ENCODE measurements at places on chromosomes 4 and X. TPM values are rescaled to one million over a fixed set of nuclear protein-coding genes. Genes with fewer than 3 reads are reported as not detected.

DNA sequence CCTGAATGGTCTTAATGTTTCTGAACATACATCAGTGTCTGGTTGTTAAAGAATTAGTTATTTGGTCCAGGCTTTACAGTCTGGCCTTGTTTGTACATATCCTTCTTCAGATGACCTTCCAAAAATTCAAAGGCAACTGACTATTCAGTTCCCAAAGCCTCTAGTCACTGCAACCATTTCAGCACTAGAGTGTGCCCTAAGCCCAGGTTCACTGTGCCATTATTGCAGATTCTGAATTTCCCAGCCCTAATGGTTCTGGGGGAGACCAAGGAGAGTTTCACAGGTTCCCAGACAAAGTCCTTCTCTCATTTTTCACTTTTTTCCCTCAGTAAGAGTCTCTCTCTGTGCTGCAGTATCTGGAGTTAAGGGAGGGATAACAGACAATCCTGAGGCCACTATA lies 235.8 kb downstream of the TRAM1L1 start:
- H3K4me1 ChIP-seq, result no peaks in the 10 kb centered on the region
- H3K4me3 ChIP-seq, result no peak overlapping the region
- H3K27ac ChIP-seq, result no peak overlapping the region
- H3K36me3 ChIP-seq, result no peaks in the 10 kb centered on the region

DNA sequence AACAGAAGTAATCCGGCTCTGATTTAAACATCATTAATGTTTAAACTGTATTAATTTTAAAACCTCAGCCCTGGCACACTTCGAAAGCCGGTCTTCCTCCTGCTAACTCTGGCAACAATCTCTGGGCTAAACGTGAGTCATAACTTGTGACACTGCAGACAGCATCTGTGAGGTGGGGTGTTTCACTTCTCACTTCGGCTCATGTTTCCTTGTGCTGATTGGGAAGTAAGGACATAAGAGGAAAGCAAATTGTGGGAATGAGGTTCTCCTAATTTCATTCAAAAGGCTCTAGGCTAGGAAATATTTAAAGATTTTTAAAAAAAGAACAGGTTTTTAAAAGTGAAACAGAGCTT lies 139.9 kb upstream of the USP9X start:
- H3K27ac ChIP-seq, result no peak overlapping the region
- H3K36me3 ChIP-seq, result no peaks in the 10 kb centered on the region
- H3K4me3 ChIP-seq, result no peak overlapping the region

CDS1 gene
- 0.89 TPM for total RNA-seq

DNA sequence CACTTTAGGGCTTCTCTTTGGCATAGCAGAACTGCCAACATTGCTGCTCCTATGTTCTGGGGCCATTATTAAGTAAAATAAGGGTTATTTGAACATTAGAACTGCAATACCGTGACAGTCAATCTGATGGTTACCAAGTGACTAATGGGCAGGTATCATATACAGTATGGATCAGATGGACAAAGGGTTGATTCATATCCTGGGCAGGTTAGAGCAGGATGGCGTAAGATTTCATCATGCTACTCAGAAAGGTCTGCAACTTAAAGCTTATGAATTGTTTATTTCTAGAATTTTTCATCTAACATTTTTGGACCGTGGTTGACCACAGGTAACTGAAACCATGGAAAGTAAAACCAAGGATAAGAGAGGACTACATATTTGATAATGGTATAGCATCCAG lies 40.9 kb downstream of the BRCC3 start:
- no peaks in the 10 kb centered on the region for H3K4me1 ChIP-seq
- H3K27me3 ChIP-seq, result no peaks in the 10 kb centered on the region
- H3K4me3 ChIP-seq, result no peak overlapping the region
- no peak overlapping the region for H3K27ac ChIP-seq

DNA sequence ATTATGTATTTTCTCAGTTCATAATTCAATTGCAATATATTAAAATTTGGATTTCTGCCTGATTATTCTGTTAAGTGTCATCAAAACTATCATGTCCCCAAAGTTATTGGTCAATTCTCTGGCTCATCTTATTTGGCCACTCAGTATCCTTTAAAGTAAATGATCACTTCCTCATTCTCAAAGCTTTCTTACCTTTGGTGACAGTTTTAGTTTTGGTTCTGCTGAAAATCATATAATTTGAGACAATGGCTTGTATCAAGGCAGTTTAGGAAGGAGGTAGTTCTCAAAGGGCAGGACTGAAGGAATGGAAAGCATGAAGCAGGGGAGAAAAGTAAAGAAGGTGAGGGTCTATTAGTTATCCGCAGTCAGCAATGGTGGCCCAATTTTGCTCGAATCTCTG lies 1832.1 kb downstream of the ARAP2 start:
- H3K27ac ChIP-seq, result no peak overlapping the region
- no peak overlapping the region for H3K4me3 ChIP-seq
- no peaks in the 10 kb centered on the region for H3K36me3 ChIP-seq
- H3K27me3 ChIP-seq, result no peaks in the 10 kb centered on the region
